ENCODE measurements at places on chromosomes 4 and X. TPM values are rescaled to one million over a fixed set of nuclear protein-coding genes. Genes with fewer than 3 reads are reported as not detected.

- no peak for DNase-seq
- no peaks in the 10 kb centered on the region for H3K27me3 ChIP-seq
- H3K36me3 ChIP-seq: no peaks in the 10 kb centered on the region
- H3K4me3 ChIP-seq: no peak overlapping the region
These were observed 122.5 kb downstream of the SPATA18 start for GRCh38 chr4:52173470-52174045.

DNA sequence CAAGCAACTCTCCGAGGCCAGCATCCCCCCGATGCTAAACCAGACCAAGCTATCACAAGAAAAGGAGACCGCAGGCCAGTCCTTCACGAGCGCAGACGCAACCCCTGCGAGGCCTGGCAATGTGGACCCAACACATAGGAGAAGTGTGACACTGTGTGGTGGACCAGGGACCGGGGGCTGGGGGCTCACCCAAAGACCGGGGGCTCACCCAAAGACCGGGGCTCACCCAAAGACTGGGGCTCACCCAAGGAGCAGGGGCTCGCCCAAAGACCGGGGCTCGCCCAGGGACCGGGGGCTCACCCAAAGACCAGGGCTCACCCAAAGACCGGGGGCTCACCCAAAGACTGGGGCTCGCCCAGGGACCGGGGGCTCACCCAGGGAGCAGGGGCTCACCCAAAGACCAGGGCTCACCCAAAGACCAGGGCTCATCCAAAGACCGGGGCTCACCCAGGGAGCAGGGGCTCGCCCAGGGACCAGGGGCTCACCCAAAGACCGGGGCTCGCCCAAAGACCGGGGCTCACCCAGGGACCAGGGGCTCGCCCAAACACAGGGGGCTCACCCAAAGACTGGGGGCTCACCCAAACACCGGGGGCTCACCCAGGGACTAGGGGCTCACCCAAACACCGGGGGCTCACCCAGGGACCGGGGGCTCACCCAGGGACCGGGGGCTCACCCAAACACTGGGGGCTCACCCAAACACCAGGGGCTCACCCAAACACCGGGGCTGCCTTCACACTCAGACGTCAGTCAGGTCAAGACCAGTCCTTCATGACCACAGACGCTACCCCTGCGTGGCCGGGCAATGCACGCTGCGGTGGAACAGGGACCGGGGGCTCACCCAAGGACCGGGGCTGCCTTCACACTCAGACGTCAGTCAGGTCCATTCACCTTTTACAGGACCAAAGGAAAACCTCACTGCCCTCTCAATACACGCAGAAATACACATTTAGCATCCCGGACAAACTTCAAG, 32.9 kb downstream of the PPP2R3B start:
- no peak overlapping the region for H3K27ac ChIP-seq
- no peaks in the 10 kb centered on the region for H3K4me1 ChIP-seq
- H3K27me3 ChIP-seq: no peaks in the 10 kb centered on the region
- no peaks in the 10 kb centered on the region for H3K36me3 ChIP-seq
- DNase-seq: peak; percentile 41

DNA sequence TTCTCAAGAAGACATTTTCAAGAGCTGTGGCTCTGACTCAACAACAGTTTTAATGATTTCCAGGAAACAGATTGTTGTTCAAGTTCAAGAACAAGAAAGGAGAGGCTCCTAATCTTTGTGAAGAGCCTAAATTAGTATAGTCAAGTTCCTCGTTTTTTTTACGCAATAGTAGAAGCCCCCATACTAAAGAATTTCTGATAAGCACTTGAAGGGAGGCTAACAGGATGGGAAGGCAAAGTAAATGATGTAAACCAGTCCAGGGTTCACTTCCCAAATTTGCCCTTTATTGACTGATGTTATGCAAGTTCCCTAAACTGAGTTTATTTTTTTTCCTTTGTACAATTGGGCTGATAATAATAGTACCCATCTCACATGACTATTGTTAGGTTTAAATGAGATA, 178.2 kb downstream of the RTL9 start:
- no peak overlapping the region for H3K27ac ChIP-seq
- H3K4me3 ChIP-seq: no peak overlapping the region
- no peak for DNase-seq
- H3K4me1 ChIP-seq: no peaks in the 10 kb centered on the region
- no peaks in the 10 kb centered on the region for H3K27me3 ChIP-seq

DNA sequence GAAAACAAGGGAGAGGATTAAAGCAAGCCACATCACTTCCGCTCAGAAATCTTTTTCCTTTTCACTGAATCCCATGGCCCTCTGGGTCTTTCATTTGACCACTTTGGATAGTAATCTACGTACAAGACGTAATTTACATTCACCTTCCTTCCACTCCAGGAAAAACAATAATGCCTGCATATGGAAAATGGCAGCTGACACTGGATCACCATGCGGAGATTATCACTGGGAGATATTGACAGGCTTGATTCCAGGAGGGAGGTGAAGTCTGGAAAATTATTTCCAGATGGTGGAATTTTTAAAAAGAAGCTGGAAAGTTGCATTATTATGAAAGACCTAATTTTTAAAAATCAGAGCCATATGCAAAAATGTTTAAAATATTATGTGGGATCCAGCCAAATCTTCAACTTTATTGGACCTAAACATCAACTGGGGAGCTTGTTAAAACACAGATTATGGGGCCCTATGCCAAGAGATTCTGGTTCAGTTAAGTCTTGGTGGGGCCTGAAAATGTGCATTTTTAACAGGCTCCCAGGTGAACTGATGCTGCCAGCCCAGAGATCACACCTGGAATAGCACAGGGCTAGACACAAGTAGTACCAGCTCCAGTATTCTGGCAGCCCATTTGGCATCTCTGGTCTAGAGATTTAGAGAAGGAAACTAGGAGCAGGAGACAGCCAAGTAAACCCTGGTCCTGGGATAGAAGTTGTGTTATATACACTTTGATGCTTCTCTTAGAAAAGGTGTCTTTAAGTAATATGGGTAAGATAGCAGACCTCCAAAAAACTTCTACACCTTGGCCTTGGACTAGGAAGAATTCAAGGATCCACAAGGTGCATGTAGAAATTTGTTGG, 290.3 kb upstream of the LDB2 start:
- H3K27me3 ChIP-seq: no peaks in the 10 kb centered on the region
- no peak overlapping the region for H3K27ac ChIP-seq
- no peak overlapping the region for H3K4me3 ChIP-seq
- DNase-seq: no peak

GRCh38 chr4:35541888-35542213, 702.5 kb downstream of the ARAP2 start:
- no peaks in the 10 kb centered on the region for H3K27me3 ChIP-seq
- H3K4me1 ChIP-seq: no peaks in the 10 kb centered on the region
- H3K4me3 ChIP-seq: no peak overlapping the region
- no peak overlapping the region for H3K27ac ChIP-seq
- H3K36me3 ChIP-seq: no peaks in the 10 kb centered on the region

GRCh38 chr4:60884587-60884986, 315.5 kb upstream of the ADGRL3 start:
- H3K4me1 ChIP-seq: no peaks in the 10 kb centered on the region
- no peaks in the 10 kb centered on the region for H3K27me3 ChIP-seq
- no peak overlapping the region for H3K4me3 ChIP-seq
- no peak for DNase-seq

Gene STK26
- 10.6 TPM for total RNA-seq

Gene CDKL5
- 30.6 TPM for total RNA-seq

Gene RTL3
- not detected for total RNA-seq

GRCh38 chrX:8364369-8365141, 100.1 kb upstream of the VCX3B start:
- no peaks in the 10 kb centered on the region for H3K27me3 ChIP-seq
- no peaks in the 10 kb centered on the region for H3K36me3 ChIP-seq
- H3K27ac ChIP-seq: no peak overlapping the region
- DNase-seq: peak; percentile 35
- H3K4me1 ChIP-seq: no peaks in the 10 kb centered on the region

DNA sequence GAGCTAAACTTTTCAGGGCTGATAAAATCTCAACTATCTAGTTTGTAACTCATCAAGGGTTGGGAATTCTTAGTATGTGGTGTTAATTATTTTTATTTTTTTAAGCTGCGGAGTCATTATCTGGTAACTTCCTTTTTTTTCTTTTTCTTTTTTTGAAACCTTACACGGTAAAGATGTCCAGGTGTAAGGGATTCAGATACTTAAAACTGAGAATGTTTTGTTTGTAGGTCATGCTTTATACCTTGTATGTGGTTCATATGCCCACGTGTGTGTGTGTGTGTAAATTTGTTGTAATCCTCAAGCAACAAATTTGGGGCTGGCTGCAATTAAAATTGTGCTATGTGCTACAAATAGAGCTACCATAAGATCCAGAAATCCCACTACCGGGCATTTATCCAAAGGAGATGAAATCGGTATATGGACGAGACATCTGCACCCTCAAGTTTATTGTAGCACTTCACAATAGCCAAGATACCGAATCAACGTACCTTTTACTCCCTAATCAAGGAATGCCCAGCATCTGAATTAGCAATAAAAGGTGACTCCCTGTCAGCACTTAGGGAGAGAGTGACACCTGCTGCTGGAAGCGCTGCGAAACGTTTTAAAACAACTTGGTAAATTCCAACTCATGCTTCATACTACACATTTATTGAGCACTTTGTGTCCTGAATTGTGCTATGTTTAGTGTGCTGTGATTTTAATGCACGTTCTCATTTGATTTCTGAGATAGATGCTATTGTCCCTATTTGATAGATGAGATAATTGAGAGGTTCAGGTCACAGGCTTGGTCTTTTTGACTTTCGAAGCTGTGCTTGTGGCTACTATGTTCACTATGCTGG, 16.1 kb downstream of the MSMO1 start:
- H3K4me1 ChIP-seq: no peaks in the 10 kb centered on the region
- no peaks in the 10 kb centered on the region for H3K27me3 ChIP-seq
- H3K4me3 ChIP-seq: no peak overlapping the region
- no peak overlapping the region for H3K27ac ChIP-seq
- peaks cover 43% of the 10 kb centered on the region for H3K36me3 ChIP-seq

Gene GAB1
- total RNA-seq: 63.3 TPM

GRCh38 chrX:148047200-148047599, 66.1 kb downstream of the FMR1NB start:
- H3K4me3 ChIP-seq: no peak overlapping the region
- no peaks in the 10 kb centered on the region for H3K36me3 ChIP-seq
- DNase-seq: no peak
- H3K4me1 ChIP-seq: no peaks in the 10 kb centered on the region

GRCh38 chrX:148530464-148531077, 30.2 kb downstream of the AFF2 start:
- H3K27ac ChIP-seq: no peak overlapping the region
- no peak overlapping the region for H3K4me3 ChIP-seq
- no peaks in the 10 kb centered on the region for H3K4me1 ChIP-seq
- no peak for DNase-seq
- H3K36me3 ChIP-seq: no peaks in the 10 kb centered on the region

- no peak for DNase-seq
- no peaks in the 10 kb centered on the region for H3K36me3 ChIP-seq
- no peaks in the 10 kb centered on the region for H3K27me3 ChIP-seq
- H3K4me3 ChIP-seq: no peak overlapping the region
- no peaks in the 10 kb centered on the region for H3K4me1 ChIP-seq
- no peak overlapping the region for H3K27ac ChIP-seq
These were observed 82.6 kb upstream of the TMEM164 start for GRCh38 chrX:109920325-109920724.
